Stimulated activated CD8-positive, alpha-beta memory T cell treated with anti-CD3 and anti-CD28 coated beads, Interleukin-15, amount 100 ng/mL, for 4 hours (primary cell): ENCODE measurements at places on chromosomes 11 and 22.

DNA sequence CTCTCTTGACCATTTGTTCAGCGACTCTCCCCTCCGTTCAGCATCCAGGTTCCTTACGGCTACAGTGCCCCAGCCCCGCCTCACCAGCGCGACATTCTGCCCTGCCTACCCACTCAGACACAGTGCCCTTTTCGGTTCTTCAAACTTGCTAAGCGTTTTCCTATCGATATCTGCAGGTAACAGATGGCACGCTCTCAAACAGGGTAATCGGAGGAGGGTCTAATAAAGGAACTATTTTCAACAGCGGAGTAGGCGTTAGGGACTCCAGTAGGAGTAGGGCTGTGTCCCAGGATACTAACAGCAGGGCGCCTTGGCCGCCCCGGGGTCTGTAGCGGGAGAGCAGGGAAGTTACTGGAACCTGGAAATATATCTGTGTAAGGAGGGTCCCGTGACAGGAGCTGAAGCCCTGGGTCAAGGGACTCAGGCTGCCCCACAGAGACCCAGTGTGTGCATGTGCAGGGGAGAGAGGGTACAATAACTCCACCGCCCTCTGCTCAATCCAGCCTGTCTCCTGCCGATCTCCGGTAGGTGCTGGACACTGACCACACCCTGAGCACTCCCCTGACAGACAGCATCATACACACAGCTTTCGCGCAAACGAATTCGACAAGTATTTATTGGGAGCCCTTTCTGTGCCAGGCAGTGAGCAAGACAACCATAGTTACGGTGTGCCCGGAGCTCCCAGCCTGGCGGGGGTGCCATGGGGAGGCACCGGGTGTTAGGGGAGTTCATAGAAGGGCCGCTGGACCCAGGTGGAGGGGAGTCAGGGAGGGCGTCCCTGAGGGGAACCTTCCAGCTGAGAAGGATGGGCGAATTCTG, 2.1 kb downstream of the KLHL35 start:
- no peak for DNase-seq

DNA sequence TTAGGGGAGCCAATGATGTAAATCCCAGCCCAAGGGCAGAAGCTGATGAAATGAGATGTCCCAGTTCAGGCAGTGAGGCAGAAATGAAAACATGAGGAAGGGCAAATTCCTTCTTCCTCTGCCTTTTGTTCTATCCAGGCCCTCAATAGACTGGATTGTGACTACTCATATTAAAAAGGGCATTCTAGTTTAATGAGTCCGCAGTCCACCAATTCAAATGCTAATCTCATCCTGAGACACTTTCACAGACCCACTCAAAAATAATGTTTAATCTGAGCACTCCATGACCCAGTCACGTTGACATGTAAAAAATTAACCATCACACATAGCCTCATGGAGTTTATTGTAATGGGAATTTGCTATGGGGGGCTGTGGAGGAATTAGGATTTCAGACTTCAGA, 717.9 kb downstream of the OPCML start:
- no peak for DNase-seq

GRCh38 chr22:26781596-26781995, 124.2 kb downstream of the MIAT start:
- no peak for DNase-seq

GRCh38 chr11:59335001-59335400, 23.7 kb upstream of the OR5AN1 start:
- no peak for DNase-seq

DNA sequence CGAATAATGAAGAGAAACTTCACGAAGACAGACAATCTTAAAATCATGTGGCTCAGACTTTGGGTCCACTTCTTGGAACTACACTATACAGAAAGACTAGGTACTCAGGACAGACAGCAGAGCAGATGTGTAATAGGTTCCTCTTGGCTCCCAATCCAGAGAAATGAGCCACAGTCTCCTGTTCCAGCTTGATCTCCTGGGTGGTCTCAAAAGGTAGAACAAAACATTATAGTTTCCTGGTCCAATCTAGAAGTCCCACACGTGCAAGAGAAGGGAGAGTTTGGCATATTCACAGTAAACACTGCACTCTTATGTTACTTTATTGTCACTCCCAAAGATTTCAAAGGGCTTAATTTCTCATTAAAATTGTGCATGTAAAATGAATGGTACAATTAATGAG, 134.5 kb upstream of the FIBIN start:
- DNase-seq: no peak

DNA sequence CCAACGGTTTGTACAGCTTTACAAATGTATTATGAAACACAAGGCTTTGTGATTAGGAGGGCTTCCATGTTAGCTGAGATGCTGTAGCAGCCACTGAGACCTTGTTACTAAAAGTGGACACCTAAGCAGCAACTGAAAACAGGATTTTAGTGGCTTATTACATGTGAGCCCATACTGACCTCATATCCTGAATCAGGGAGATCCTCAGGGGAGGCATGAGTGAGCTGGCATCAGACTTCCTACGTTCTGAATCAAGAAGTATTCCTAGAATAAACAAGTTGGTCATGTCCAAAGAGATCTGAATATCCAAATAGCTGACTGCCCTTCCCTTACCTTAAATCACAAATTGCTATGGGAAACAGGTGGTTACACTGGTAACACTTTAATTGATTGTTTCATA, 59.1 kb upstream of the SCUBE2 start:
- DNase-seq: no peak

DNA sequence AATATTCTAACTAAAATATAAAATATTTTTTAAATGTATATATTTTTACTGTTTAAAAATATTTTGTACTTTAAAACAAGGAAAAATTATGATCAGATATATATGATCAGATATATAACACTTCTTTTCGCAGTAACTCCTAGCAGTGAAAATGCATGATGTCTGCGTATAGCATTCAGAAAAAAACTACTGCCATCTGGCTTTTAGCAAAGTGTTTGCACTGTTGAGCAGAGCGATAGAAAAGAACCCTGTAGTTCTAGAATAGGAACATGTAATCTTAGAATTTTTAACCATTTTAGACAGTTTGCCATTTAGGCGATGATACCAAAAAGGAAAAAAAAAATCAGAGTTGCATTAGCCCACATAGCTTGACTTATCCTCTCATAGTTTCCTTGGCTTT, 370.4 kb upstream of the ANO3 start:
- DNase-seq: no peak

GRCh38 chr11:45894555-45895247, 9.2 kb downstream of the MAPK8IP1 start:
- no peak for DNase-seq

DNA sequence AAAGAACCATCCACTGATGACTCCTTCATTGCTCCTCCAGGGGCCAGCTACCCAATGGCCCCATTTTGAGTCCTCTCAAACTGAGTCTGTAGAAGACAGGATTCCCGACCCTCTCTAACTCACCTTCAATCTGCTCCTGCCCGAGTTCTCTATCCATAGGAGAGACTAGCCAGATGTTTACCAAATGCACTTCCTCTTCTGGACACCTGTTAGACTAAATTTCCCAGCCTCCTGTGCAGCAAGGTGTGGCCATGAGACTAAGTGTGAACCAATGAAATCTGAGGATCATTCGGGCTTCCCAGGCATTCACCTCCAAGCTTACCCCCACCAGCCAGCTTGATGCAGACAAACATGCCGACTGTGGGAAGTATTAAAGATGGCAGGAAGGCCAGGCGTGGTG, 7.6 kb downstream of the PISD start:
- no peak for DNase-seq

- no peak for DNase-seq
Measured at GRCh38 chr11:45684440-45684839, 19.0 kb upstream of the CHST1 start.

DNA sequence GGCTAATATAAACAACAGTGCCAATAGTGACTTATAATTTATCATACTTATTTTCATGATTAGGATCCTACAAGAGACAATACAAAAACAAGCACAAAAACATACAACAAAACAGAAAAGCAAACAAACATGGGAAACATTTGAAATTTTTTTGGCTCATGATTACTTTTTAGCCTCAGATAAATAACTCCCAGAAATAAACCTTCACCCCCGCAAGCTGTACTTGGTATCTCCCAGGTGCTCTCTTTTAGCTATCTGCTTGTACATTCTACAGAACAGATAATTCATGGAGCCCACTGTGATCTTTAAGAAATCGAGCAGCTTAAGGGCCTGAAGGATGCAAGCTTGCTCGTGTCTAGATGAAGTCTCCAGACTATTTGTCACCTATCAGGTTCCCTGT, 883 bp downstream of the NXPE4 start:
- DNase-seq: no peak

GRCh38 chr22:40651057-40651456, 14.5 kb upstream of the MRTFA start:
- DNase-seq: no peak

GRCh38 chr22:44956840-44957767, 52.7 kb downstream of the PHF21B start:
- DNase-seq: no peak

DNA sequence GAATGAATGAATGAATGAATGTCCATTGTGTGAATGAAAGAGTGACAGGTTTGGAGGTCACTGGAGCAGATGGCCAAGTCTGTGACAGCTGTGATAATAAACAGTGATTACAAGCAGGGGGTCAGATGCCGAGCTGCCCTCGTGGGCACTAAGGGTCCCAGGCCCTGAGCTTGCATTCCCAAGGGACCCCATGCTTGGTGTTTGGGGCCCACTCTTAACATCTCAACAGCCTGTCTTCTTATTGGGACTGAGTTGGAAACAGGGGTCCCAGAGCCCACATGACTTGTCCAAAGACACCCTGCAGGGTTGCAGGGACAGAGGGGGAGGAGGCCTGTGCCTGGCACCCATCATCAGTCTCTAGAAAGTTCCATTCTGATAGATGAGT, 12.0 kb upstream of the ANO1 start:
- no peak for DNase-seq

- no peak for DNase-seq
Measured at GRCh38 chr22:25928038-25928437, 186.1 kb downstream of the MYO18B start.

DNA sequence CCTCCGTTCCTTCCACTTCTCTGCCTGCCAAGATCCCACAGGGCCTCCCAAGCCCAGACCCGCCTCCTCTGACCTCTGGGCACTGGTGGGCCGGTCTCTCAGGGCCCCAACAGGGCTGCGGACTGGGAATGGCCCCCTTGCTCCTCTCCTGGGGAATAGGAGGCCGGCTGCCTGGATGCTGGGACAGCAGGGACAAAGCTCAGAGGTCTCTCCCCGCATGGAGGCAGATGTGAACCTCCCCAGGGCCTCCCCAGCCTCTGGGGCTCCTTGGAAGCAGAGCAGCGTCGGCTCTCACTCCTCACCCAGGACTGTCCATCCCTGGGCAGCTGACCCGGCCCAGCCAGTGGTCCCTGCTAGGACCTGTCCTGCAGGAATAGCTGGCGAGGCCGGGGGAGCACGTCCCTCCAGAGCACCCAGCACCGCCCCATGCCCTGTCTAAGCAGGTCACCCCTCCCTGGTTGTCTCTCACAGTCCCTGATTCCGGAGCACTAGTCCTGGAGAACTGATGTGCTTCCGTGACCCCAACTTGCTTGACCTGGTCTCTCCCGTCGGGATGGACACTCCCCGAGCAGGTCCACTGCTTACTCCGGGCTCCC, 85.8 kb downstream of the RTL6 start:
- no peak for DNase-seq

GRCh38 chr11:35856756-35857155, 87.1 kb upstream of the LDLRAD3 start:
- no peak for DNase-seq

DNA sequence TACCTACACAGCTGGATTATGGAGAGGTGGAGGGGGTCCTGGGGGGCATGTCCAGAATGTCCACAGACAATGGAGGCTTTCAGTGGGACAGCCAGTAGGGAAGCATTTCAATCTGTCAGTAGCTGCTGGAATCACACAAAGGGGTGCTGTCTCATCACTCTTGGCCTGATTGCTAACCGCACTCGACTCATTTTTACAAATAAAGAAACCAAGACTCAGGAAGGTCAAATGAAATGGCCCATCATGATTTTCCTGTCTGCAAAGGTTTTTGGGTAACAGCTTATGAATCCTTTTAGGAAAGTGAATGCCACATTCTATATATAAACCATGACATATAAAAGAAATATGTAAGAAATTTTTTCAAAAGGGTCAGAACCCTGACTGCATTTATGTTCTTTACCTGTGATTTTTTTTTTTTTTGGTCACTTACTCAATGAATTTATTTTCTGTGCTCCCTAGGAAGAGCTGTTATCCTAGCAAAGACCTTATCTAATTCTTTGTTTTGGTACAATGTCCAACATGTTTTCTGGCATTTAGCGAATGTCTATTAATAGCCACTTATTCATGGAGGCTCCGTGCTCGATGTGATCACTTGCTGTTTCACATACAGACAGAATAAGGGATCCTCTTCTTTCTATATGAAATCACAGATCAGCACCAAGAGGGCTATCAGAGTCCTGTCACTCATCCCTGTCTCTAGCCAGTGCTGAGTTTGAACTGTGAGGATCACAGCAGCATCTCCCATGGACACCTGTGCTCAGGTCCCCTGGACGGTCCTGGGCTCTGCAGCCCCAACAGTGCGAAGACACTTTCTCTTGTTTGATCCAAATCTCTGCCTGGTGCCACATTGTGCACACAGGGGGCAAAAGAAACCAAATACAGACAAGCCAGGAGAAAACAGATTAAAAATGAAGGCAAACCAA, 979.7 kb downstream of the NTM start:
- DNase-seq: no peak

DNA sequence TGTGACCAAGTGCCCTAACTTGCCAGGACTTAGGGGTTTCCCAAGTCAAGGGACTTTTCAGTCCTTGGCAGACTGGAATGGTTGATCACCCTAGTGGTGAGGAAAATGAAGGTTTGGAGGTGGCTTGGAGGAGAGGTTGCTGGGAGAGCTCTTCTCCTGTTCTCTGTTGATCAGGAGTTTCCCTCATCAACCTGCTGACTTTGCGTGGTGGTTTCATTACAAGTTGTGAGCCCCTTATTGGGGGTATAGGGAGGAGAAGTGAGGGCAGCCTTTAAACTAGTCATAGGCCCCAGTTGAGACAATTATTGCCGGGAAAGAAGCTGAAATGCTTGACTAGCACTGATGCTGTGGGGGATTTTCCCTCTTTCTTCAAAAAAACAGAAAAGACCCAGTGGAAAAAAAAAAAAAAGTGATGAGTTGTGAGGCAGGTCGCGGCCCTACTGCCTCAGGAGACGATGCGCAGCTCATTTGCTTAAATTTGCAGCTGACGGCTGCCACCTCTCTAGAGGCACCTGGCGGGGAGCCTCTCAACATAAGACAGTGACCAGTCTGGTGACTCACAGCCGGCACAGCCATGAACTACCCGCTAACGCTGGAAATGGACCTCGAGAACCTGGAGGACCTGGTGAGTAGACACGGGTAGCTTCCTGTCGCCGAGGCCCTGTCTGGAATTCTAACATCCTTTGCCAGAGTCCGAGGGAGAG, at the start of gene CXCR5:
Gene CXCR5, plus strand, starts transcription at position 525 of the 704 bp plus-strand sequence. Its CDS starts 50 bp downstream, at position 575.
- DNase-seq: no peak
